ENCODE measurements at places on chromosomes 4 and X.
A peak's percentile ranks its signal among the peaks of the same experiment; 100 is the strongest.

GRCh38 chr4:140645614-140646412, 77.1 kb upstream of the UCP1 start:
- H3K36me3 ChIP-seq, result no peaks in the 10 kb centered on the region
- no peak overlapping the region for H3K4me3 ChIP-seq
- no peak overlapping the region for H3K27ac ChIP-seq
- peaks cover 1% of the 10 kb centered on the region for H3K4me1 ChIP-seq
- no peaks in the 10 kb centered on the region for H3K27me3 ChIP-seq

- H3K27ac ChIP-seq, result no peak overlapping the region
- H3K36me3 ChIP-seq, result no peaks in the 10 kb centered on the region
- no peak for DNase-seq
- H3K27me3 ChIP-seq, result no peaks in the 10 kb centered on the region
These were observed 27.2 kb downstream of the HDX start for GRCh38 chrX:84475101-84475500.

- H3K27ac ChIP-seq, result no peak overlapping the region
- no peaks in the 10 kb centered on the region for H3K4me1 ChIP-seq
- no peaks in the 10 kb centered on the region for H3K36me3 ChIP-seq
- no peak overlapping the region for H3K4me3 ChIP-seq
- DNase-seq, result no peak
These were observed 199.7 kb upstream of the KLF3 start for GRCh38 chr4:38464328-38464727.

- H3K36me3 ChIP-seq, result no peaks in the 10 kb centered on the region
- no peak overlapping the region for H3K4me3 ChIP-seq
- no peaks in the 10 kb centered on the region for H3K27me3 ChIP-seq
These were observed 904.2 kb downstream of the STPG2 start for GRCh38 chr4:97238956-97239666.

- no peaks in the 10 kb centered on the region for H3K4me1 ChIP-seq
- H3K4me3 ChIP-seq, result no peak overlapping the region
- H3K36me3 ChIP-seq, result no peaks in the 10 kb centered on the region
- DNase-seq, result no peak
- no peak overlapping the region for H3K27ac ChIP-seq
These were observed 64.5 kb upstream of the PRSS12 start for GRCh38 chr4:118417325-118417724.

DNA sequence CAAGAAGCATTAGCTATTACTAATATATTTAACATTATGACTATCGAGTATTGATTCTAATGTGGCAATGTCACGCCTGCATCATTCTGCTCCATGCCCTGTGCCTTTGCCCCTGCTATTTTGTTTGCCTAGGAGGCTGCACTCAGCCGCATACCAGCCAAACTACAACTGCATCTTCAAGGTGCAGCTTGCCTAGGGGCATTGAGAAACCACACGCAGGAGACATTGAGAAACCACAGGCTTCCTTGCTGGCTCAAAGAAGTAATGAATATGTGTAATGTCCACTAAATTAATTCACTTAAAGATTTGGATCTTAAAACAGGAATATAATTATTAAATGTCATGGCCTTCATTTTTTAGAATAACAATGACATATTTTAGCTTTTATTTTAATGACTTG, 683.6 kb upstream of the TENM3 start:
- DNase-seq, result no peak
- no peak overlapping the region for H3K4me3 ChIP-seq
- no peaks in the 10 kb centered on the region for H3K4me1 ChIP-seq

DNA sequence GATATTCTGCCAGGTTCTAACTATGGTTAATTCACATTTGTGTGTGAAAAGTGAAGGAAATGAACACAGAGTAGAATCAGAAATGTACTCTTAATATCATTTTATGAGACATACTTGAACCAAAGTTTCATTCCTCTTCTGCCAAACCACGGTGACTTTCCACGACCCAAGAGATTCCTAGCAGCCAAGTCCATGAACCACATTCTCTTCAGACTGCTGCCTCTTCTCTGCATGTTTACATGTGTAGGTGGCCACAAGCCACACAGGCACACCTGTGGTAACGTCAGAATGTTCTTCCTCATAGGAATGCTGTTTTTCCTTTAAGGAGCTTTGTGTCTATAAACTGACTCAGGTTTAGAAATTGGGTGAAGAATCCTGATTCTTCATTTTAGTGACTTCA, 1411.2 kb downstream of the RAPGEF2 start:
- H3K36me3 ChIP-seq, result no peaks in the 10 kb centered on the region
- no peaks in the 10 kb centered on the region for H3K4me1 ChIP-seq
- H3K27ac ChIP-seq, result no peak overlapping the region
- no peak for DNase-seq
- H3K27me3 ChIP-seq, result no peaks in the 10 kb centered on the region

DNA sequence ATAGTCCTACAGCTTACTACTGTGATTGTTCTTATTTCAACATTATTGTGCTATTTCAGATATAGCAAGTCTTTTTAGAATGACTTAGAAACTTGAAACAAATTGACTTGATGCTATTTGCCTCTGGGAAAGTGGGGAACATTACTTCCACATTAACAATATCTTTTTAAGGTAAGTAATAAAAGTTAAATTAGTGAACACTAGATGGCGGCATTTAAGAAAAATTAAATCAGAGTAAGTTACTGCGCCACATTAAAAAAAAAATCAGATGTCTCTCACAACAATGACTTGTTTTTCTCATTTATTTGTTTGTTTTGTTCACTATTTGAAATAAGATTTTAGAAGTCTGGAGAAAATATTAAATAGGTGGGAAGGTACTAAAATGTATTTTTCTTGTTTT, 1026.9 kb upstream of the SLIT2 start:
- H3K27me3 ChIP-seq, result no peaks in the 10 kb centered on the region
- H3K4me1 ChIP-seq, result no peaks in the 10 kb centered on the region
- H3K4me3 ChIP-seq, result no peak overlapping the region
- no peak overlapping the region for H3K27ac ChIP-seq
- DNase-seq, result no peak

- no peaks in the 10 kb centered on the region for H3K36me3 ChIP-seq
- no peak for DNase-seq
- no peaks in the 10 kb centered on the region for H3K27me3 ChIP-seq
- H3K4me3 ChIP-seq, result no peak overlapping the region
- no peaks in the 10 kb centered on the region for H3K4me1 ChIP-seq
- no peak overlapping the region for H3K27ac ChIP-seq
These were observed 71.0 kb upstream of the AFAP1 start for GRCh38 chr4:8010618-8011017.

DNA sequence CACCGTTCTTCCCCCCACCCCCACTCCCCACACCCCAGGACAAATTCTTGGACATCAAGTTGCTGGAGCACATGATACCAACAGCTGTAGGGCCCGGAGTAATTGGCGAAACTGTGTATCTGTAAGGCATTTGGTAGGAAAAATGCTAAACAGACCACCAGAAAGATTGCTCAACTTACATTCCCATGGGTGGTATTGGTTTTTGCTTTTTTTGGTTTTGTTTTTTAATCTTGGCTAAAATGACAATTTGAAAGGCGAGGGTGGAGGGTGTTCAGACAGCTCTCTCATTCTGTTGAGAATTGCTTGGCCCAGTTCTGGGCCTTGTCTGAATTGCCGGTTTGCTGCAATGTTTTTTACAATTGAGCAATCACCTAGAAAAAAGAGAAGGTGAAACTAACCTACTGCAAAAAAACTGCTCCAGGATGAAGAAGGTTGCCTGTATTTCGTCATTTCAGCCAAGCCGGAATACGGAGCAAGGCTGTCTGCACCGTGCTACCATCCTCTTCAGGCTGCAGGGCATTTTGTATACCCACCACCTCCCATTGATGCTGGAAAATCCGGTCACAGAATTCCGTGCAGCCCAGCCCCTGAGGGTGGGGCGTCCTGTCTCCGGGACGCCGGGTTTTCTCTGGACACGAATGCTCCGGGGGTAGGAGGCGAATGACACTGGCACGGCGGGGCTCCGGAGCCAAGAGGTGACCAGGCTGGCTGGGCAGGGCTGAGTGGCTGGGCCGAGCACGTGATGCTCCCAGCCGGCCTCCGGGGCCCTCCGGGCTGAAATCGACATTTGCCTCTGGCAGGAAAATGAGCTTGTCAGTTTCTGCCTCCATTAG, at the start of gene CLCN4:
TSS of gene CLCN4 (plus strand) at position 777 of the 833 bp plus-strand sequence. CDS start 28,058 bp downstream, outside the sequence.
- no peaks in the 10 kb centered on the region for H3K4me1 ChIP-seq
- H3K36me3 ChIP-seq, result no peaks in the 10 kb centered on the region
- no peak within 1 kb of the TSS for H3K27ac ChIP-seq
- H3K4me3 ChIP-seq, result peak within 1 kb of the TSS; percentile 14
- no peaks in the 10 kb centered on the region for H3K27me3 ChIP-seq

GRCh38 chrX:15849555-15849954, 5.1 kb downstream of the AP1S2 start:
- no peak for DNase-seq
- H3K4me3 ChIP-seq, result no peak overlapping the region
- no peak overlapping the region for H3K27ac ChIP-seq
- H3K36me3 ChIP-seq, result peaks cover 8% of the 10 kb centered on the region
- no peaks in the 10 kb centered on the region for H3K27me3 ChIP-seq

DNA sequence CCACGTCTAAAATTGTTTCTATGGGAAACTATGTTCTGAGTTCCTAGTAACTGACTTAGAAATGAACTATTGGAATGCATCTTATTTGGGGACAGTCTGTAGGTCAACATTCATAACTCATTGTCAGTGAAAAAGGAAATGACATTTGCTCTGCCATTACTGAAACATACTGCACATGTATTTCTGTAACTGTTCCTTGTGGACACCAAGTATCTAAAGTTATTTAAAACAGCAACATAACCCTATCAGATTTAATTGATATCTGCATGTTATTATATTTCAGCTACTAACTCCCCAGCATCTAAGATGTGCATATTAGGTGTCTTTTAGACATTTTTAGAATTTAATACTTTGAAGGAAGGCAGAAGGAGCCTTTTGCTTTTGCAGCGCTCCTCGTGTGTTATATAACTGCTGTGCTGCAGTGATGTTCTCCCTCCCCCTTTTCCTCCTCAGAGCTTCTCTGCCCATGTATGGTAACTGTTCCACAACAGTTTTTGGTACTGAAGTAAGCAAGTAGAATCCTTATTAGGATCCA, 37.2 kb upstream of the TMEM131L start:
- H3K27me3 ChIP-seq, result no peaks in the 10 kb centered on the region
- H3K27ac ChIP-seq, result no peak overlapping the region
- no peaks in the 10 kb centered on the region for H3K4me1 ChIP-seq

GRCh38 chr4:25011135-25011866, 19.4 kb downstream of the LGI2 start:
- H3K4me3 ChIP-seq, result no peak overlapping the region
- no peaks in the 10 kb centered on the region for H3K27me3 ChIP-seq
- no peak overlapping the region for H3K27ac ChIP-seq
- no peaks in the 10 kb centered on the region for H3K4me1 ChIP-seq
- H3K36me3 ChIP-seq, result 0 out of 2 replicates have a peak, but pooled peaks cover 2% of the 10 kb centered on the region
- no peak for DNase-seq

DNA sequence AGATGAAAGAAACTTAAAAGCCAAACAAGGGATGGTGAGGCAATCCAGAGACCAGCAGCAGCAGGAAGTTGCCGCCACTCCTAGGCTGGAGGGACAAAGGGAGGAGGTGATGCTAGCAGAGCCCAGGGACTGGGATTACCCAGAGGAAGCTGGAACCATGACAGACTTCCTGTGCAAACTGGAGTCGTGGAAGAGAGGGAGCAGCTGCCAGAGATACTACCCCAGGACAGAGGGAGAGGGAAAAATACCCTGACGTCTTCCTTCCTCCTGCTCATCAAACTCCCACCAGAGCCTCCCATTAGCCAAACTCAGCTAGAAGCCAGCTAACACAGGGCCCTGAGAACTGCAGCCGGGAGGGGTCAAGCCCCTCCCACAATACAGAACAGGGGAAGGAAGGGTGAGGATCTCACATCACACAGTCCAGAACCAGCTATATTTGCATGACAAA, 101.2 kb upstream of the KLF3 start:
- H3K36me3 ChIP-seq, result no peaks in the 10 kb centered on the region
- DNase-seq, result no peak
- H3K27ac ChIP-seq, result no peak overlapping the region
- no peaks in the 10 kb centered on the region for H3K4me1 ChIP-seq

- no peak overlapping the region for H3K4me3 ChIP-seq
- no peak for DNase-seq
- H3K36me3 ChIP-seq, result no peaks in the 10 kb centered on the region
- no peak overlapping the region for H3K27ac ChIP-seq
These were observed 394.5 kb downstream of the KCNIP4 start for GRCh38 chr4:21554066-21554465.

- no peaks in the 10 kb centered on the region for H3K27me3 ChIP-seq
- H3K27ac ChIP-seq, result no peak overlapping the region
- no peak for DNase-seq
- no peaks in the 10 kb centered on the region for H3K36me3 ChIP-seq
These were observed 40.2 kb upstream of the CRMP1 start for GRCh38 chr4:5933116-5933515.
